ENCODE measurements at places on chromosomes 6 and 20.
A peak's percentile ranks its signal among the peaks of the same experiment; 100 is the strongest.

- no peak for DNase-seq
Measured at GRCh38 chr6:121856296-121856695, 420.9 kb downstream of the GJA1 start.

DNA sequence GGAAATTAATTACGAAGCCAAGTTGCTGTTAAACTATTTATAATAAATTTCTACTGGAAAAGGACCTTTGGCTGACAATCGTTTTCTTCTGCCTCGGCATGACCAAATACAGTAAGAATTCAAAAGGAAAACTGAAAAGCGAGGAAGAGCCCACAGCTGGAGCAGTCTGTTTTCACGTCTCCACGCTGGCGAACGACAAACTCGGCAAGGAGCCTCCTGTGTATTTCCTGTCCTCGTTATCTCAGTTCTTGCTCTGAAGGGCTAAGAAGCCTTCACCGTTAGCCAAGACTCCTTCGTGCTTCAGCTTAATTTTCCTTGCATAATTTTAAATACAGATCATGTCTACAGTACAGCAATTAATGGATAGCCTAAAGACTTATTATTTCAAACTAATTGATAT is 214.3 kb upstream of the PLCB4 start:
- DNase-seq = no peak

- no peak for DNase-seq
Measured at GRCh38 chr6:149862922-149863697, 1.0 kb downstream of the LRP11 start.

DNA sequence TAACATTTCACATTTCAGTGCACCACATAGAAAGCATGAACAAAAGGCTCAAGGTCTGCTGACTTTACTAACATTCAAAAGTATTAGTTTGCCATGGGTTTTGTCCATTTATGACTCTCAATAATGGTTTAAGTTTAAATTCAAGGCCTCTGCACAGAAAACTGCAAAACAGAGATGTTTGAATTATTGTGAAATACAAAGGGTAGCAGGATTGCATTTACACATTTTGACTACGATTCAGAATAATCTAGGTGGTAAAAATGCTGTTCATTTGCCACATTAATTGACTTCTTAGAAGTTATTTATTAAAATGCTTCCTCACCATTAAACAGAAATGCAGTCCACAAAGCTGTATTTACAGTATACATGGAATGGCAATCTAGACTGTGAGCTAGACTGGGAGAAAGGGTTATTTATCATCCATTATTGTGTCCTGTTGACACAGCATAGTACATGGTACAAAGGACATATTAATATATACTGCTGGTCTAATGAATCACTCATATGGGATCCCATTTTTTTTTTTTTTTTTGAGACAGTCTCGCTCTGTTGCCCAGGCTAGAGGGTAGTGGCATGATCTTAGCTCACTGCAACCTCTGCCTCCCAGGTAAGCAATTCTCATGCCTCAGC is 18.0 kb downstream of the USP49 start:
- no peak for DNase-seq

GRCh38 chr6:159080217-159080976 is 35.6 kb upstream of the TAGAP start:
- DNase-seq = no peak

DNA sequence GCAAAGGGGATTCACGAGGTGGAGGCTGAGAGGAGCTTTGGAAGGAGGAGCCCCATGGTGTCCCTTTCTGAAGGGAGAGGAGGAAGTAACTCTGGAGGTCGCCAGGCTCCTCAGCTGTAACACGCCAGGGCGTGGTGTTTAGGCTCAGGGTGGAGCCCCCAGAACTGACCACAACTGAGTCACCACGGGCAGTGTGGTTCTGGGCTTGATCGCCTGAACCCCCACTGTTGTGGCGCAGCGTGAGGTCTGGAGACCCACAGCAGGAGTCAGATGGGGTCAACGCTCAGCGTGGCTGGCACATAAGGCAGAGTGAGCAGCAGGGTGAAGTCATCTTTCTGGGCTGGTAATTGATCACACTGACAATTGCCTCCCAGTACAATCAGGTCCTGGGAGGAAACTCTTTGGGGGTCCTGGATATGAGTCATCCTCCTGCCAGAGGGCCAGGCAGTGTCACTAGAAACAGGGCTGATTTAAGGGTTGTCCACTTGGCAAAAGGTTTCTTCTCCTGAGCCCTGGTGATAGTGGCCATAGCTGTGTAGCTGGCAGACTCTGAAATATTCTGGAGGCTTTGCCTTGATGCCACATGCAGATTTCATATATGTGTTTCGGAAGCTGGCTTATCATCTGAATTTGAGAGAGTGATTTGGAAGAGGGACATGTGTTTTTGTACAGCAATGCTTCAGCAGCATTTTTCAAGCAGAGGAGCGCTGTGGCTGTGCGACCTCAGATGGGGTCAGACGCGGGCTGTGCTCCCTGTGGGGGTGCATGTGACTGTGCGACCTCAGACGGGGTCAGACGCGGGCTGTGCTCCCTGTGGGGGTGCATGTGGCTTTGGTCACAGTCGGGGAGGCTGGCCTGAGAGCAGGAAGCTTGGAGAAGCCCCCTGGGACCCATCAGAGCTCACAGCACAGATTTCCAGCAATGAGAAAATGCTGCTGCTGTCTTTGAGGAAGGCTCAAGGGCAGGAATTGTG is 50.0 kb downstream of the SYNJ2 start:
- DNase-seq = peak; percentile 19

- DNase-seq = no peak
Measured at GRCh38 chr6:148724428-148724827, 22.4 kb upstream of the UST start.

- no peak for DNase-seq
Measured at GRCh38 chr6:6611486-6611885, 23.0 kb downstream of the LY86 start.

GRCh38 chr6:81934936-81935335 is 182.5 kb upstream of the TENT5A start:
- DNase-seq = no peak

DNA sequence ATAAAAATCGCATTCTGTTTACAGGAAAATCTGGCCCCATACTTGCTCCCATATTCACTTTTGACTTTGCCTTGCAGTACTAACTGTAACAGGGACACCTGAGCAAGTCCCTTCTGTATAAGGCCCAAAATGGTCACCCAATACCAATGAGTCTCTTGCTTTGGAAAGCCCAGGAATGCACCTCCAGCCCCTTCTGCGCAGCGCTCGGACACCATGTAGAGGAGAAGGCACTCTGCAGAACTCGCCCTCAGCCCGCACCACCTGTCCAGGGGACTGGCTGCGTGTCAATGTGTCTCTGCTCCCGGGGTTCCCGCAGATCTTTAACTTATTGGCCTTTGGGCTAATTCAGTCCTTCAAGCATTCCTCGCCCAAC is 746 bp upstream of the PRND start:
- DNase-seq = no peak
